ENCODE measurements at places on chromosomes 2 and 18.

- no peak for DNase-seq
These were observed 4.3 kb downstream of the ITPRIPL1 start for GRCh38 chr2:96329456-96329855.

DNA sequence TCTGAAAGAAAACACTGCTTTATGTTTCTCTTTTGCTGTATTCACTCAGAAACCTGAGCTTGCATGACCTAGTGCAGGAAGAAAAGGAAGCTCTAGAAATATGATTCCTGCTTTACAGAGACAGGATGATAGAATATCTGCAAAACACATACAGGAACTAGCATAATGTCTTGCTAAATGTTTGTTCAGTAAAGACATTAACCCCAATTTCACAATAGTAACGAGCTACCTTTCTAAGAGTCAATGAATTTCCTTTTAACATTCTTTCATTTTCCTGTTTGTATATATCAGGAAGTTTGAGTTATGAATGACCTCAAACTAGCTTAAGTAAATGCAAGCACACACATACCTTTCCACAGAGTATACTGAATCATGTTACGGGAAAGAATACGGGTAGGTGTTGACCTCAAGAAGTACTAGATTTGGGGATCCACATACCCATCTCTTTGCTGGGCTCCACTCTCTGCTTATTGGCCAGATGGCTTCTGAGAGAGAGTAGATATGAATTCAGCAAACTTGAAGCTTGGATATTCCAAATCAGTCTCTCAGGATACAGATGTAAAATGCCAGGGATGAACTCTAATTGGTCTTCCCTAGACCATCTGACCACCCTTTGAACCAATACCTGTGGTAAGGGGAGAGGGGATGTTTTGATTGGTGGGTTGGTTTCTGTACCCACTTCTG, 18.2 kb upstream of the ACSL3 start:
- no peak for DNase-seq

GRCh38 chr18:45834306-45834705, 8.8 kb downstream of the SIGLEC15 start:
- no peak for DNase-seq

- no peak for DNase-seq
These were observed 125.7 kb upstream of the HAAO start for GRCh38 chr2:42918041-42918440.

DNA sequence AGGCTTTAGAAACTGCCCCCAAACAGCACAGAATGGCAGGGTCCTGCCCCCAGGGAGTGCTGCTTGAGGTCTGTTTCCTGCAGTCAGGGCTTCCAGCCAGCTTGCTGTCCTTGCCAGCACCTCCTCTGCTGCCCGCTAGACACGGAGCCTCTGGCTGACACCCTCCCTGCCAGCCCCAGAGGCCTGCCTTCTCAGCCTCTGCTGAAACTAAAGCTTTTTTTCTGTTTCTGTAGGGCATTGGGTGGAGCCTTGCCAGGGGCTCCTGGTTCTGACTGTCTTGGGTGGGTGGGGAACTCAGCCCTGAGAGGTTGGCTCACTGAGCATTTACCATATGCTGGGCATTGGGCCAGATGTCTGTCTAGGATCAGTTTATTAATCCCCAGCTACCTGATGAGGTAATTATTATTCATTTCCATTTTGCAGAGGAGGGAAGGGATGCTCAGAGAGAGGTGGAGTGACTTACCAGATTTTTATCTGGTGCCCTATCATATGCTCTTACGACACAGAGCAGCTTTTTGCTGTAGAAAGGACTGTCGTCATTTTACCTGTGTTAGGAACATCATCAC, 35.4 kb downstream of the INPP4A start:
- no peak for DNase-seq

DNA sequence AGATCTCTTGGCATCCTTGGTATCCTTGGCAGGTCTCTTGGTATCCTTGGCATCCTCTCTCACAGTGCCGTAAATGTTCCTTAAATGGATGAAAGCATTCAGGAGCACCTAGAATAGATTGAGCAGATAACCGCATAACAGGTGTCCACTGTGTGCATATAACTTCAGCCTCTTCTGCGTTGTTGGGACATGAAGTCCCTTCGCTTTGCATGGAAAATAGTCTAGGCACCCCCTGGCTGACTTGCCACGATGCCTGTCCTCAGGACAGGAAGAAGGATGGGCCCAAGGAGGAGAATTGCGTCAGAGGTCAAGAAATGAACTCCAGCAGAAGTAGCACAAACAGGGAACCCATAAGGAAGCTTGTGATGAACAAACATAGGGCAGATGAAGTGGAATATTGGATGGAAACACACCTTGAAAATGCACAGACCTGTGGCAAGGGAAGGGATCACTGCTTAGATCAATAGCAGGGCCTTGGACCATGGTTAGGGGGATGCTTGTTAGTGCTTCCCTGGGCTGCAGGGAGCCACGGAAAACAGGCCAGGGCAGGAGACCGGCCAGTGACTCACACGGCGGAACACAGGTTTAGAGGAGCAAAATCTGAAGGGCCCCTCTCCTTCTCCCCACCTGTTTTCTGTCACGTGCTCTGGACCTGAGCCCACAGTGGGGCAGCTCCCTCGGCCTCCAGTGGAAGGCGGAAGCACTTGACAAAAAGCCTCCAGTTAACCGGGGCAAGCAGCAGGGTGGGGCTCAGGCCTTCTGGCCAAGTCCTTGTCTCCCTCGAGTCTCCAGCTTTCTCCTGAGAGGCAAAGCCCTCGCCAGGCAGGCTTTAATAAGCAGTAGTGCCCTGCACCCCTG, 99.2 kb upstream of the ASAP2 start:
- no peak for DNase-seq

GRCh38 chr18:41499345-41499744, 455.7 kb upstream of the PIK3C3 start:
- DNase-seq = no peak

GRCh38 chr2:201254081-201254730, 6.1 kb upstream of the CASP8 start:
- DNase-seq = no peak

DNA sequence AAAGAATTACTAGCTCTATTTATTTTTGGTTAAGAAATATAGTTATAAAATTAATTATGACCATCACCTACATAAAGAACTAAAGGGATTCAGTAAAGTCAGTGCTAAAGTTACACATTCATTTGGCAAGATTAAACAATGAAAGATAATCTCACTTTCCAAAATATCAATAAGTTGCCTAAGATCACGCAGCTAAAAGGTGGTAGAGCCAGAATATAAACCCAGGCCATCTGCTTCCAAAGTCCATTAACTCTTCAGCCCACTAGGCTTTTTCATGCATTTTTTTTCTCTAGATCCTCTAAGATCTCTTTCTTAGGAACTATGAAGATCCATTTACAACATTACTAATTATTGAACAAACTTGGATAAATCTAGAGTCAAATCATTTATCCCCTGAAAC, 66.6 kb upstream of the RND3 start:
- no peak for DNase-seq

- no peak for DNase-seq
These were observed 80.6 kb downstream of the HS6ST1 start for GRCh38 chr2:128237911-128238697.

GRCh38 chr2:150385211-150385610, 102.3 kb downstream of the RND3 start:
- DNase-seq = no peak

GRCh38 chr2:165239230-165239629, at the start of gene SCN2A:
Gene SCN2A (plus strand): TSS chr2:165239414. CDS start chr2:165295824, 56,410 bp downstream.
- no peak for DNase-seq

DNA sequence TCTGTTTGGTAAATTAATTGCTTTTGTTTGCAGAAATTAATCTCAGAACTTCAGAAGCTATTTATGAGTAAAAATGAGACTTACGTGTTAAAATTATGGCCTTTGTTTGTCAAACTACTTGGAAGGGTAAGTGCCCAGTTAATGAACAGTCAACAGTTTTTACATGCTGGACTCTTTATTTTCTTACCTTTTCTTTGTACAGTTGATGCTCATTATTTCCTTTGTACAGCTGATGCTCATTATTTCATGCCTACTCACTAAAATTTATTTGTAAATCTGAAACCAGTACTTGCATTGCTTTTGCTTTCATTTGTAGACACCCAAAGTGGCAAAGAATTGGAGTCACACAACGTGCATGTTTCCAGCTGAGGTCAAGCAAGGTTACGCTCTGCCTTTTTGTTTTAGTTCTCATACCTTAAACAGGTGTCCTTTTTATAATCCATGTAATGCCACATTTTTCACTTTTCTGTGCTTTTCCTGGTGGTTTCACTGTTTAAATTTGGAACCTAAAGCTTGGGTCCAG, 13.3 kb downstream of the RIF1 start:
- DNase-seq = no peak

DNA sequence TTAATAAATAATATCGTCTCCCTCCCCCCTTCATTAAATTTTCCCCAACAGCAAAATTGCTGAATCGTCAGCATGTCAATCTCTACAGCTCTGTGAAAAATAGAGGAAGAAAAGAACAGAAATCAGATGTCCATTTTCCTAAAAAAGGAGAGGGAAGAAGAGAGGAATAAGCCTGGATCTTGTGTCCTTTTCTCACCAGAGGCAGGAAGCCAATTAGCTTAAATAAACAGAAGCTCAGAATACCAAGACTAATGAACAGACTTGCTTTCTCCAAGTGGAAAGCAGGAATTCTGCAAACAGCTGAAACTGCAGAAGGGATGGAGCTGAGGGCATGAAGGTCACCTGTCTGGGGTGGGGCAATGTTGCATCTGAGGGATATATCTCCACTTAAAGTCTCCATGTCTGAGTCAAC, 265.7 kb downstream of the CCDC85A start:
- DNase-seq = no peak
